AG04450 (cell line): ENCODE measurements at places on chromosomes 1 and 21. TPM values are rescaled to one million over a fixed set of nuclear protein-coding genes. Genes with fewer than 3 reads are reported as not detected.

The AGMAT gene
- 0.68 and 0.74 TPM in 2 replicates for polyA plus RNA-seq

The ANKRD35 gene
- 2.6 and 2.7 TPM in 2 replicates for polyA plus RNA-seq

The LCE1E gene
- polyA plus RNA-seq: not detected in 2 replicates

The CELA2B gene
- polyA plus RNA-seq: not detected in 2 replicates

The XCL1 gene
- not detected in 2 replicates for polyA plus RNA-seq

GRCh38 chr21:15057285-15057684 is 7.5 kb downstream of the NRIP1 start:
- DNase-seq: no peak

GRCh38 chr1:190436615-190437014 is 41.0 kb downstream of the BRINP3 start:
- DNase-seq: peak; percentile 30

DNA sequence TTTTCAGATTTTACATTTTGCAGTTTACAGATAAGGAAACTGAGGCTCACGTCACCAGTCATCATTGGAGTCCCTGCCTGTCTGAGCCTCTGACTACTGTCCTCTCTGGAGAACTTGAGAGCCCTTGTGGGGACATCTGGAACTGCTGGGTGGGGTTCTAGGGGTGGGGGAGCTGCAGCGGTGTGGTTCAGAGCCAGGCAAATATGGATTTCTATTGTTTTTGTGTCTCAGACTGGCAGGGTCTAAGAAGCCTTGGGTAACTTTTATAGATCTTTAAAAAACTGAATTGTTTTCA is 46.9 kb downstream of the IER5 start:
- DNase-seq: no peak

DNA sequence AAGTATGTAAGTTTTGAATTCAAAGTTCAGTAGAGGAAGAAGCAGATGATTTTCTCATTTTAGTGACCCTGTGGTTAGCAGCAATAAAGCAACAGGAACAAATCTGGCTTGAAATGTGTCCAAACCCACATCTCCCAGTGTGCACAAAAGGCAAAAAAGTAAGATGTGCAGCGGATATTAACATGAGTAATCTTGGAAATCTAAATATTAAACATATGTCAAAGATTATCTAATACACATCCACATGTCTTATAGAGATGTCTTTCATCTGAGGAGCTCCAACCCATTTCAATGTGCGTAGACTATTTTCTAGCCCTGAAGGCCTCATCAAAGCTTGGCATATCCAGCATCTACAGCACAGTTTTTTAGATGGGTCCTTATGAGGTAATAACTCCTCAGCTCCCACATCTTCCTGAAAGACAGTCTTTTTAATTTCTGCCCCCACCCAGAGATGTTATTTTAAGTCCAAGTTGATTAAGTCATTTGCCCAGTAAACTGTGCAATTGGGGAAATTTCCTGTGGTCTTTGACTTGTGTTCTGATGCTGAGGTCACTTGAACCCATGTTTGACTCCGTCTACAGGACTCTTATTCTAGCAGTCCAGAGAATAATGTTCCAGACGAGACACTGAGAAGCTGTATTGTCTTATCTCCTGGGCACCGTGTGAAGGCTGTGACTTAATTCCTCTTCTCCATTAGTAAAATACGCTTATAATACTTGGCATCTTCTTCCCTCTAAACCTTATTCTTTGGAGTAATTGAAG is 73.7 kb downstream of the LMO4 start:
- peak; percentile 33 for DNase-seq

DNA sequence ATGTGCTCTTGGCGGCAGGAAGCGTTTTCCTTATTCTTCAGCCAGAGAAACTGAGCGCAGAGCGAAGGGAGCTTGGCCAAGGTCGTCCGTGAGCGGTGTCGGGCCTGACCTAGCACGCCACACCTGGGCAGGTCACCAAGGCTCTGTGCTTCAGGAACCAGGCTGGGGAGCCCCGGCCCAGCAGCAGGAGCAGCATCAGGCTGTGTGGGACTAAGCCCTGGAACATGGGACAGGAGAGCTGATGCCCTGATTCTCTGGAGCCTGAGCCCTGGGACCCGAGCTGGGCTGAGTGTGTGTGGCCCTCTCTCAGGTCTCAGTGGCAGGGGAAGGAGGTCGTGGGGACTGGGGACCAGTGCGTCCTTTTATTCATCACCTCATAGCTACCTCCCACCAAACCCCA is 65.2 kb upstream of the ABCG1 start:
- no peak for DNase-seq

DNA sequence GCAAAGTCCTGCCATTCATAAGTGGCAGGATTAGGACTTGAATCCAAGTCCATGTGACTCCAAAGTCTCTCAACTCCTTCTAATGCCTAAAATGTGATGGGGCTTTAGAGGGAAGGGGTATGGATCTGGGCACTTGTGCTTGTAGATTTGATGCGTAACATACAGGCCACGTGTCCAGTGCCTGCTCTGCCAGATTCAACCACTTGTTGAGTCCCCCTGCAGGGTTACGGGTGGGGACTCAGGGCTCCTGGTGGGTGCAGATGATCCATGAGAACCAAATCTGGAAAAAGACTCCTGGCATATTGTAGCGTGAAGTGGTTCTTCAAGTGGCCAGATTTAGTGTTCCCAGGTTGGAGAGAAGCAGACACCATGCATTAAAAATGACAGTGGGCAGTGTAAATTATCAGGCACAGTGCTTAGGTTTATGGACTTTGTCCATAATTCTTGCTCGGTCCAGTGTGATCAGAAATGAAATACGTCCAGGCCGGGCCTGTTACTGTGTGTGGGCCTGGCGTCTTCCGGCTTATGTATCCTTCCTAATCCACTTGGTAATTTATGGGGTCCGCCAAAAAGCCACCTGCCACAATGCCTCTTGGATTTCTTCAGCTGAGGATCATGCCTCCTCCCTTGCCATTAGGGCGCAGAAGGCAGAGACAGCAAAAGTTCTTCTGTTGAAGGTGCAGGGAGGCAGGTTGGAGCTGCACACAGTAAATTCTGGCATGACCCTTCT is 51.2 kb upstream of the LRP8 start:
- no peak for DNase-seq
